ENCODE measurements at places on chromosomes 16 and 17.

- peak; percentile 66 for DNase-seq
Measured at GRCh38 chr16:66899310-66899944, 19.1 kb downstream of the PDP2 start.

DNA sequence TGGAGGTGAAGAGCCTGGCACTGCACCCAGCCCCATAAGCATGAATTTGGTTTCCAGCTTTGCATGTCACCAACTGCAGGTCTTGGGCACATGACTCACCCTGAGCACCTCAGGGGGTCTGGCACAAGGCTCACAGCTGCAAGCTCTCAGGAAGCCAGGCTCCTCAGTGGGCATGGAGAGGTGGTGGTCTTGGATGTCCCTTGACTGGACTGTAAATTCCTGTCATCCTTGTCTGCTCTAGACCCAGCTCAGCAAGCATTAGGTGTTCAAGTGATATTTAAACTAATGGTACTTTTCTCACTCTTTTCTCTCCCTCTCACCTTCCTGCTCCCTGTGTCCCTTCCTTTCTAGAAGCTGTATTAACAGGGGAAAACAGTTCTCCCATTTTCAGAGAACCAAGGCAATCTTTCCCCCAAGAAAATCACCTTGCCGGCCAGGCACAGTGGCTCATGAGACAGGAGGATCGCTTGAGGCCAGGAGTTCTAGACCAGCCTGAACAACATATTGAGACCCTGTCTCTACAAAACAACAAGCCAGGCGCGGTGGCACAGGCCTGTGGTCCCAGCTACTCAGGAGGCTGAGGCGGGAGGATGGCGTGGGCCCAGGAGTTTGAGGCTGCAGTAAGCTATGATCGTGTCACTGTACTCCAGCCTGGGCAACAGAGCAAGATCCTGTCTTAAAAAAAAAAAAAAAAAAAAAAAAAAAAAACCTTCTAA, 5.1 kb upstream of the KIFC3 start:
- DNase-seq = no peak

DNA sequence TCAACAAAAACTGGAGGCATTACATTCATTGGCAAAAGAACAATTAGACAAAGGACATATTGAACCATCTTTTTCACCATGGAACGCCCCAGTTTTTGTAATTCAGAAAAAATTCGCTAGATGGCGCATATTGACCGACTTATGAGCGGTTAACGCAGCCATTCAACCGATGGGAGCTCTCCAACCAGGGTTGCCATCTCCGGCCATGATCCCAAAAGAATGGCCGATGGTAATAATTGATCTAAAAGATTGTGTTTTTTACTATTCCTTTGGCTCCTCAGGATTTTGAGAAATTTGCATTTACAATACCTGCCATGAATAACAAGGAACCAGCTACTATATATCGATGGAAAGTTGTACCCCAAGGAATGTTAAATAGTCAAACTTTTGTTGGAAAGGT, 21.4 kb downstream of the ALOX15B start:
- peak; percentile 78 for DNase-seq

- peak; percentile 41 for DNase-seq
Measured at GRCh38 chr17:39527220-39527813, 66.0 kb downstream of the CDK12 start.

DNA sequence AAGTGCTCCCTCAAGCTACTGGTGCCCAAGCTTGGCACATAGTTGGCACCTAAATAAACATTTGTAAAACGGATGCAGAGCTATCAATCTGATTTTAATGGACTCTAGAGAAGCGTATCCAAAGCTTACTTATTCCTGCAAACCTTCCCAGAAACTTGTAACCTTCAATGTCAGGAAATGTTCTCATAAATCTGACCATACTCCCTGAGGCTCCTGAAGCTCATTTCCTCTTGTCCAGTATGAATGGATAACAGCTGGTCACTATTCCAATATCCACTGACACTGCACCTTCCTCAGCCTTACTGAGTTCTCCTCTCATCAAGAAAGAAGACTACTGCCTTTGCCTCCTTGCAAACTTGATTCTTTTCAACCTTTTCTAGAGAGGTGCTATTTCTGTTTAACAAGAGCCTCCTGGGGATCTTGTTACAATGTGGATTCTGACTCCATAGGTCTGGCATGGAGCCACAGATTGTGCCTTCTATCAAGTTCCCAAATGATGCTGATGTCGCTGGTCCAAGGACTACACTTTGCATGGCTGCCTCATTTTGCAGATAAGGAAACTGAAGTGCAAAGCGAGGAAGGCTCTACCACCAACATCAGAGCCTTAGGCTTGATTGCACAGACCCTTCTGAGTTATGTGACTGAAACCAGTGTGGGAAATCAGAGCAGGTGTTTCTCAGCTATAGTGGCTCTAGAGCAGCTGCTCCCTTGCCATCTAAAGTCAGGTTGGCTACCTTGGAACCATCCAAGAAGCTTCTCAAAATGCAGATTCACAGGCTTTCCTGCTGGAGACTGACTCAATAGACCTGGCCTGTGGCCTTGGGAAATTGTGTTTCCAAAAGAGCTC, 377.8 kb downstream of the SOX9 start:
- no peak for DNase-seq

- DNase-seq = no peak
Measured at GRCh38 chr16:14268073-14268472, 197.0 kb downstream of the MRTFB start.

- peak; percentile 95 for DNase-seq
Measured at GRCh38 chr17:78862073-78863023, 21.7 kb upstream of the USP36 start.

GRCh38 chr16:84459941-84460405, 44.5 kb downstream of the MEAK7 start:
- no peak for DNase-seq

- DNase-seq = no peak
Measured at GRCh38 chr17:39619786-39620101, 7.0 kb upstream of the PPP1R1B start.
